ENCODE measurements at places on chromosomes 12 and 14.
A peak's percentile ranks its signal among the peaks of the same experiment; 100 is the strongest.

DNA sequence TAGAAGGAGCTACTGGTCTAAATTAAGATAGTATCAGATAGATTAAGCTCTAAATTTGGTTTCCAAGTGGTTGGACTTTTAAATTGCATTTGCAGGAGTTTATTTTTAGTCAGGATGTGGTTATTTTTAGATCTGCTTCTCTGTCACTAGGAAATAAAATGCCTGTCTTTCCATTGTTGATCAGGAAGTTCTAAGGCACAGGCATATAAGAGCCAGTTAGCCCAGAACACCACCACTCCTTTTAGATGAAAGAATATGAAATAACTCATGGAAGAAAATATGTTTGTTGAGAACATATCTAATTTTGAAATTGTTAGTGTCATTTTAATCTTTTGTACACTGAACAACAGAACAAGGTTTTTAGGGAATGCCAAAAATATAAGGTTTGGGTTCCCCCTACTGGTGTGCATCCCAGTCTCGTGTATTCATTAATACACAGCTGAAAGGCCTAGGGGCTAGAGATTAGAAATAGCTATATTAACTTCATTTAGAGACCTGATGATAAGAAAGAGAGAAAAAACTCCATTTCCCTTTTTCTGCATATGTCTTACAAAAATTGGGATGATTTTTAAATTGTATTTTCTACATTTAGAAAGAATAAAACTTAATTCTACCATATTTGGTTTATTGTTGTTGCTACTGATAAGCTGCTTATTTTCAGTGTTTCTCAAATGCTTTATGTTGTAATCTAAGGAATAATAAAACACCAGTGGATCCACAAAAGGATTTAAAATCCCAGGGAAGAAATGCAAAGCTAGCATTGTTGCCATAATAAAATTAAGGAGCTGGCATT is 67.2 kb downstream of the RIC8B start:
- DNase-seq, result peak; percentile 63

DNA sequence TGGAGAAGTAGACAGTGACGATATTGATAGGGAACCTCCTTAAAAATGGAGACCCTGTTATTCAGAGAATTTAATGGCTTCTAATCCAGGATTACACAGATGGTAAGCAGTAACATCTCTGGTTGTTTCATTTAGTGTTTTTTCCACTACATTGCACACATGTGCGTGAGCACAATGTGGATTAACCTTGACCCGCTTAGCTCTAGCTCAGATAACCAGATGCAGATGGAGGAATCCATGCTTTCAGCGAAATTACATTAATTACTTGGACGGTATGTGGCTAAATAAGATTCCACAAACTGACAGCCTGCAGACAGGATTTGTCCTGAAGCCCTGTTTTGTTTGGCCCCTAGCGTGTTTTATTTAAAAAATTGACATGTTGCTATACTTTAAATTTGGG is 378.4 kb downstream of the CCDC91 start:
- no peak for DNase-seq

DNA sequence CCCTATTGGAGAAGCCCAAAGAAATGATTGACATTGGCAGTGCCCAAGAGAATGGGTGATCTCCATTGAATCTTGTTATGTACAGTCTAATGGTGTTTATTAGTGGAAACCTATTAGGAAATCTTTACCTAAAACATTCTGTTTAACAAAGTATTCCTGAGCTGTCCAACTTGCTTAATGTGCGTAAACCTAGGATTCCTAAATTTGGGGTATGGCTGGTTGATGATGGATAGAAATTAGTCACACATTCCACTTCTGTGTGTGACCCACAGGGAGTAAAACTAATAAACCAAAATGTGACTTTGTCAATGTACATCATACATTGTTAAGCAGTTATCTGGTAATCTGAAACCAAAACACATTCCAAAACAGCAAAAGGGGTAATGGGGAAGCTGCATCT is 761.3 kb downstream of the FSCB start:
- no peak for DNase-seq

GRCh38 chr12:115519359-115519758 is 758.1 kb downstream of the MED13L start:
- no peak for DNase-seq

DNA sequence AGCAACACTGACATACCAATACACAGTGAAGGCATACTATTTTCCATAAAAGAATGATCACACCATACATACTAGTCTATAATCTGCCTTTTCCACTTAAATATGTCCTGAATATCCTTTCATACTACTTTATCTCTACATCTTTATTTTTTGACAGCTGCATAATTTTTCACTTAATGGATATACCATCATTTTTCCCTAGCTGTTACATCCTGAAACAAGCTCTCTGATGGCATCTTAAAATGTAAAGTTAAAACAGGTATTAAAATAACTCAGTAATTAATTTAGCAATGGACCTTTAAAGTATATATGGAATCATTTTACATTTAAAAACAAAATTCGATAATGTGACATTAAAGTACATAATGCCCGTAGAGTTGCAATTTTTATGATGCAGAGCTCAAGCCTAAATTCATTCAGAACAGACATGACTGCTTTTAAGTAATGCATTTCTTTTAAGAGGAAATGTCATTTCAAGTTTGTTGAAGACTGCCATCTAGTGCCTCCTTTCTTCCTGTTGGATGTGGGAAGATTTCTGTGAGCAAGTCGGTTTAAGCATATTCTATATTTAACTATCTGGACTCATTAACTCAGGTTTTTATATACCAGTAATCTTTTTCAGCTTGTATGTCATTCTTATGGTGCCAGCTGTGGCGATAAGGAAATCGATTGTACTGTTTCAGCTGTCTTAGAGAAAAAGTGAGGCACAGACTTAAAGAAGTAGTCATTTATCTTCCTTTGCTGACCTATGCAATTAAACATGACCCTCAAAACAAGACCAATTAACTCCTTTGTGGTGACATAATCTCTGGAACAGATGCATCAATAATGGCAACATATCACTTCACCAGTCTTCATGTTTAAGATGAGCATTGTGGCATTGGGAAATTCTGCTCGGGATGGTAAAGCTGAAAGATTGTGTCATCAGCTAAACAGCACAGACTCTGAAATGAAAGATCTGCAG is 20.3 kb downstream of the PRICKLE1 start:
- peak; percentile 11 for DNase-seq

GRCh38 chr12:37543966-37544668 is 772.5 kb upstream of the ALG10B start:
- no peak for DNase-seq

DNA sequence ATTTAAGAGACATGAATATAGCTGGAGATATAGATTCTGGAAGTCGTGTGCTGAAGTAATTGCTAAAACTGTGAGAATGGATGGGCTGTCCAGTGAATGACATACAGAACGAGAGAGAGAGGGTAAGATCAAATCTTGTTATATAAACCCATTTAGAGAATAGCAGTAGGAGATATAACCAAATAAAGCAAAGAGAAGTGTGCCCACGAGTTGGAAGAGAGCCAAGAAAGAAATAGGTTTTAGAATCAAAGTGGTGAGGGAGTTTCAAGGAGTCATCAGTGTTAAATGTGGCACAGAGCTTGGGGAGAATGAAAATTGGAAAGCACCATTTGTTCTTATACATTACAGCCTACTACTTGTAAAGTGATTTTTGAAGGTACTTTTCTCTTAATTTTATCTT is 19.2 kb downstream of the TOGARAM1 start:
- no peak for DNase-seq

DNA sequence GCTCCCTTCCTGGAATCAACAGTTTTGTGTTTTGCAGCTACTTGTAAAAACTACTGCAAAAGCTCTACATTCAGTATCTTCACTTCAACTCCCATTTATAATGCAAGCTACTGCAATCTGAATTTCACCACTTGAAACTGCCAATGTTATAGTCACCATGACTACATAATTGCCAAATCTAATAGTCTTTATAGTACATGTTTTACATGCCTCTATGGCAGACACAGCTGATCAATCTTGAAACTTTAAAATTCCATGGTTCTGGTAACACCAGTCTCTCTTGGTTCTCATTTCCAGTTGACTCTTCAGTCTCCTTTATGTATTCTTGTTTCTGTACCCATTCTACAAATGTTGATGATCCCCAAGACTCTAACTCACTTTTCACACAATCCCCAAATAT is 185.9 kb downstream of the MED13L start:
- no peak for DNase-seq

- DNase-seq, result no peak
Measured at GRCh38 chr12:27253347-27253746, 9.3 kb downstream of the STK38L start.

- DNase-seq, result no peak
Measured at GRCh38 chr14:79321070-79321469, 890.2 kb downstream of the DIO2 start.

DNA sequence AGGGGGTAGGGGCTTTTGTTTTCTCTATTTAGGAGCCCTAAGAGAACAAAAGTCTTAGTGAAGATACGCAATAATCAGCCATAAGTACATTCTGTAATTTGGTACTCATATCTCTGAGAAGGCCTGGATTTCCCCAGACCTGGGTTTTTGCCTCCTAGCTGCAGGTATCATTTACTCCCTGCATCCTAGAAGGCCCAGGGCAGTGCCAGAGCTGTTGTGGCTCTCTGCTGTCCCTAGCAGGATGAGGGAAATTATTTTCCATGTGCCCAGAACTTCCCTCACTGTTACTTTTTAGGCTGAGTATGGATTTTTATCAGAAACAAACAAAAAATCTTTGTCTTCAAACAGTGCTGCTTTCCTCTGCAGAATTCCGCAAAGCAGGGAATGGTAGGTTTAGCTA is 192.5 kb upstream of the SYT1 start:
- DNase-seq, result no peak

DNA sequence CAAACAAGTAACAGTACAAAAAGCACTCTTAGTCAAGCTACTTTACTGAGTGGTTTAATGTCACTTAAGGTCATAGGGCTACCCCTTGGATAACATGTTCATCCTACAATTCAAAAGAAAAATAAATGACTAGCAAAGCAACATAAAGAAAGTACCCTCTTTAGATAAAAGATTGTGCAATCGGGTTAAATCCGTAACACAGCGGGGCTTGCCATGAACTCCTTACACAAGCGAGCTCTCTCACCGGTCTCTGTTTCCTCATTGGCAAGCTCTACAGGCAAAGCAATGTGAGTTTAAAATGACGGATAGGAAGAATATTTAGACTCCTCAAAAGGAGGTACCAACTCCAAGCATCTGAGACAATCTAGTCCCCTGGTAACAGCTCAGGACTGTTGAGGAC is 140.6 kb downstream of the EGLN3 start:
- DNase-seq, result no peak

GRCh38 chr12:76504606-76505005 is 55.0 kb downstream of the OSBPL8 start:
- DNase-seq, result no peak

DNA sequence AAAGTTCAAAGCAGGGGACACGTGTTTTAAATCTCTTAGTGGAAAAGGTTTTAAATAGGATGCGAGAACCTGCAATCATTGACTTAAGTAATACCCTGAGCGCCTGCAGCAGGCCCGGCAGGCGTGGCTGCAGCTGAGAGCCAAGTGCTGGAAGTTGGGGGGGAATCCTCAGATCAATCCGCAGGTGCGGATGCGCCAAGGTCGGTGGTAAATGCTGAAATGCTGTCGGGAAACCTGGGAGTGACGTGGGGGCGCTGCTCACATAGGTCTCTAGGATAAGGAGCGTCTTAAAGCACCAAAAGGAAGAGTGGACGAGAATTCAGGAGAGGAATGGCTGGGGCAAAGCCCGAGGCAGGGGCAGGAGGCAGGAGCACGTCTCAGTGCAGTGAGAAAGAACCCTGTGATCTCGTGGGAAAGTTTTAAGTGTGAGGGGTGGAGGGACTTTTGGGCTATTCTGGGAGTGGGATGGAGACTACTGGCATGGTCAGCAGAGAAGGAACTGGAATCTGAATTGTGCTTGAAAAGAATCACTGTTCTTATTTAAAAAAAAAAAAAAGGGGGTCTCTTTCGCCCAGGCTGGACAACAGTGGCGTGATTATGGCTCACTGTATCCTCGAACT is 883 bp upstream of the CDCA4 start:
- no peak for DNase-seq

GRCh38 chr12:3107071-3107583 is 29.9 kb downstream of the TSPAN9 start:
- DNase-seq, result no peak

DNA sequence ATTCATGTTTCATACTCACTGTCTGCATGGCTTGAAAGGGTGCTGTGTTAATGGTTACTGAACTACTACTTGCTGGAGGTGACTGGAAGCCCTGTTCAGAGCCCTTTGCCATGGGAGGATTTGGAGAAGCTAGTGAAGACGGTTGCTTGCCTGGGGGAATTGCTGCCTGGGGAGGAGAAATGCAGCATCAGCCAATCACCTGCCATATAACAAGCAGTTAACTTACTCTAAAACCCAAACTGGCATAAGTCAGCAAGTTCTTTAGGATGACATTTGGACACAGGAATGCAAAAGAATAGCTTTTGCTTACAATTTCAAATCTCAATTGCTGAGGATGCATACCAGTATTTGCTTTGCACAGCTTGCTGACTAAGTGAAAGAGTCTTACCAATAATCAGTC is 23.4 kb upstream of the IPO8 start:
- DNase-seq, result no peak

- DNase-seq, result no peak
Measured at GRCh38 chr12:52313926-52314325, 7.3 kb downstream of the KRT83 start.

DNA sequence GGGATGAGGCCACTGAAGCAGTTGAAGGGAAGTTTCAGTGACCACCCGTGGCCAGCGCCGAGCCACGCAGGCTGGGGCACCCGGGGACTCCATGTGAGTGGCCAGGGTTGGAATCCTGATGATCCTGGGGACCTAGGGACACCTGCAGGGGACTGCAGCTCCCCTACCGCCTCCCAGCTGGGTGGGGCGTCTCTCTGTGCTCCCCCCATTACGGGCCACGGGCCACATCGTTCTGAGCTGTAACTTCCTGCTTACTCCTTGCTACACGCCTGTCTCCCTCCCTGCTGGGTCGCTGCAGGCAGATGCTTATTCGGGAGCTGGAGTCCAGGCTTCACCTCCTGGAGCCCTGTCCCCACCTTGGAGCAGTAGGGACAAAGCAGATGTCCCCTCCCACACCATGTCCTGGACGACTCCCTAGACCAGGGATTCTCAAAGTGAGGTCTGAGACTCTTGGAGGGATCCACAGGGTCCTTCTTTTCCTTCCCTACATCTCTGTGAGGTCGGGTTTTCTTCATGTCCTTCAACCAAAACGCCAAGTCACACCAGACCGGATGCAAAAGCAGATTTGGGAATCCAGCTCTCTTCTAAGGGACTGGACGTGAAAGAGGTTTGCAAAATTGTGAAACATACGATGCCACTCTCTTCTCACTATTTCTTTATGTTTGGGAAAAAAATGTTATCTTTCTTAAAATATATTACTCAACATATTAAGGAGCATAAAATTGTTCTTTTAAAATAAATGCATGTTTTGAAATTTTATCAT is 85.9 kb upstream of the NCOR2 start:
- DNase-seq, result no peak

DNA sequence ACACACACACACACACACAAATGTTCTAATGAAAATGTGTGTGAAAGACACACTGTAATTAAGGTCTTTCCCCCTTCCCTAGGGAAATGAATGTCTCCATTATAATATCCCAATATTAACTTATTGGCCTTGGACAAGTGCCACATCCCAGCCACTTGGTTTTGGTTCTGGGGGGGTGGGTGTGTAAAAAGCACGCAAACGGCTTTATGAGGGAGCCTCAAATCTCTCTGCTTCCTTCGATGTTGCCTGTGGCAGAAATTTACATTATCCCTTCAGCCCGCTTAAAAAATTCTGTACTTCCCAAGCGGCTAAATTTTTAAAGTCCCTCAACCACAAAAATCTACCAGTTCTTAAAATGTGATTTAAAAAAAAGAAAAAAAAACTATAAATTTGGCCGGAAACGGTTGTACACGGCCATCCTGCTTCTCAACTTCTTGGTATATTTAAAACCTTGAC is 432 bp downstream of the C14orf93 start:
- DNase-seq, result no peak

- no peak for DNase-seq
Measured at GRCh38 chr12:116273813-116274550, 3.5 kb downstream of the MED13L start.
